ENCODE measurements at places on chromosomes 11 and 22.

DNA sequence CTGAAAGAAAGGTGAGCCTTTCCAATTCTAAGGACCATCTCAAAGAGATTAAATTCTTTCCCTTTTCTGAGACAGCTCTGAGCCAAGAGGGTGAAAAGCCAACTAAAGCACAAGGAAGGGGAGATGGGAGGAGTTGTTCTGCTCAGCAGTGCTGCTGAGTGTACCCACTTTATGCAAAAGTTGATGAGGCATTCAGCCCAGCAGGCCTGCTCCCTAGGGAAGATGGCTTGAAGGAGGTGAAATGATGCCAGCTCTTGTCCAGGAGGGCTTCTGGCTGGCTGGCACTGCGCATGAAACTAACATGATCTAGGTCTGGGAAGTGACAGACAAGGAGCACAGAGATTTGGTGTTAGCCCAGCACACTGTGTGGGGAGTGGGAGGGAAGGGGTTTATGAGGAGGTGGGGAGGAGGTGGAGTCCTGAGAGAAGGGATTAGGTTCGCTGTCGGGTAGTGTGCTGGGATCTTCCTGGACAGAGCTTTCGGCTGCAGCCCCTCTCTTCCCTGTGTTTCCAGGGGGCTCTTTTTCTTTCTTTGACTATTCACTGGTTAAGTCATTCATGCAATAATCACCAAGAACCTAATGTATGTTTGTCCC lies 225.5 kb upstream of the NARS2 start:
- no peak for DNase-seq

DNA sequence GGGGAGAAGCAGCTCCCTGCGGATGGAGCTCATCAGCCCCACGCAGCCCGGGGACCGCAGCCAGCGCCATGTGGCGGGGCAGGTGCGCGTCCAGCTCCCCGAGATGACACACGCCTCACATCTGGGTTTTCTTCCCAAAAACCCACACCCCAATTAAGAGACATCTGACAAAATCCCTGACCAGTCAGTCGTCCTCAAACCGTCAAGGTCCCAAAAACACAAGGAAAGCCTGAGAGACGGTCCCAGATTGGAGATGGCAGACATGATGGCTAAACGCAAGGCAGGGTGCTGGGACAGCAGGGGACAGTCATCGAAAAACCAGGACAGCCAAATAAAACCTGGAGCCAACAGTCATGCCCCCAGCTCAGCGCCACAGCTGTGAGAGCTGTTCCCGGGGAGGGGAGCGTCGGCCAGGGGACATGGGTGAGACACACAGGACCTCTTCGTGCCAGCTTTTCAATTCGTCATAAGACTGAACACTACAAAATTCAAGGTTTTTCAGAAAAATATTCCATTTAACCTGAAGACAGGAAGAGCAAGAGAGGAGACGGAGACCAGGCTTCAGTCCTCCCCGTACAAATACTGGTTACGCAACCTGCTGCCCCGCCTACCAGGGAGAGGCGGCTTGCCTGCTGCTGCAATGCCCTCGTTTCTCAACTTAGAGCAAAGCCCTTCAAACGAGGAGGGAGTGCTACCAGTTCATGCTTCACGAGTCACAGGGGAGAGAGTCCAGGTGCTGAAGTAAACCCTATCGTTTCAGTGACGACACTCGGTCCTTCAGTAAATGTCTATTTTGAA lies 10.5 kb downstream of the TOLLIP start:
- peak; percentile 11 for DNase-seq

DNA sequence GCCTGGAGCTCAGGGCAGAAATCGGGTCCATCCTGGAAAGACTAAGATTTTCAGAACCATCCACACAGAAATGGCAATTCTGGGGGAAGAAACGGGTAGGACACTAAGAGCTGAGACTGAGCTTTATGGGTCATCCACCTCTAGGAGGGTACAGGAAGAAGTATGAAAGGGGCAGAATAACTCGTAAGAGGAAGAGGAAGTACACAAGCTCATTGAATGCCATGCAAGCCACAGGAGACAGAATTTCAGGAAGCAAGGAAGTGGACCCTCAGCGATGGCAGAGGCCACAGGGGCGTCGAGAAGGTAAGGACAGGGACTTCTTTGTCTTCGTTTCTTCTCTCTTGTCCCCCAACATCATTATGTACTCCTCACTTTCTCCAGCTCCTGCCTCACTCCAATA lies 169.6 kb downstream of the MAML2 start:
- DNase-seq, result no peak

DNA sequence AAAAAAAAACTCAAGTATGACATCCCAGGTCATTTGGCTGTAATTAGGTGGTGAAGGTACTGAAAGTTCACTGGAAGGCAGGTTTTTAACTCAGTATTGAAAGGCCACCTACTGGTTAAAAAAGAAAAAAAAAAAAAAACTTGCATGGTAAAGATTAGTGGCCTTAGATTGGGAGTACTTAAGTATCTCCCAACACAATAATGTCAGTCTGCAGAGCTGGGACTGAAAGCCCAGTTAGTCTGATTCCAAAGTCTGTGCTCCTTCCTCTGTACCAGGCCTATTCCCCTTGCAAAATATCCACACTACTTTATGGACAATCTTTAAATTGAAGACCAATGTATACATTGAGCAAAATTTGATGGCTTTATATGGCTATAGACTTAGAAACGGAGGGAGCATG lies 85.5 kb downstream of the NOX4 start:
- no peak for DNase-seq

DNA sequence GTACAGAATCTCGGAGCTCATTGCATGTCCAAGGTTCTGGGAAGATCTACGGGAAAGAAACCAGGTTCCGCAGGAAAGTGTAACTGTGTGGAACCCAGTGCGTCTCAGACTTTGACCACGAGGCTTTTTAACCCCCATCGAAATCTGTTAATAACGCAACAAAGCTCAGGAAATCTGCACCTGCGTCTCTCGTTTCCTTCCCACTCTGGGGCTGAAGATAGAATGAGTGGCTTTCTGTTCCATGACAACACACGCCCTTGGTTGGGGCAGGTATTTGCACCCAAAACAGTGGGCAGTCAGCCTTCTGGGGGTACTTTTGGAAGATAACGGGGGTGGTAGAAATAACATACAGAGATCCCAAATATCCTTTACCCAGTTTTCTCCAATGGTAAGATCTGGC lies 38.5 kb downstream of the ISX start:
- no peak for DNase-seq

GRCh38 chr11:37896016-37896415 lies 1298.0 kb upstream of the RAG2 start:
- DNase-seq, result no peak

DNA sequence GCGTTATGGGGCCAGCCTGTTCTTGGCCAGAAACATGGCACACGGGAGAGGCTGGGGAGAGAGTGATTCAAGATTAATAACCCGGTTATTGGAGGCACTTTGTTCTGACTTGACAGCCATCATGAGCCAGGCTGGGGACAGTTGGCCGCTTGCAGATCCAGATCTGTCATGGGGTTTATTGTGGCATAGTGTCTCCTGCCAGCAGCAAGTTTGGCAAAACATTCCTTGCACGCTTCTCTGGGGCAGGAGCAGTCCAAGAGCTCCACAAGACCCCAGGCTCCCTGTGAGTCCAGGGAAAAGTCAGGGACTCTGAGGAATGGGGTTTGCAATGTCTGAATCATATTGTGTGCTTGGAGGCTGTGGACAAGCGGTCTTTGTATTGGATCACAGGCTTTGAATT lies 270.4 kb downstream of the MIAT start:
- no peak for DNase-seq

- no peak for DNase-seq
Observed at GRCh38 chr11:130209954-130210854, 50.6 kb downstream of the ST14 start.

- no peak for DNase-seq
Observed at GRCh38 chr11:106379265-106379664, 301.8 kb downstream of the AASDHPPT start.

DNA sequence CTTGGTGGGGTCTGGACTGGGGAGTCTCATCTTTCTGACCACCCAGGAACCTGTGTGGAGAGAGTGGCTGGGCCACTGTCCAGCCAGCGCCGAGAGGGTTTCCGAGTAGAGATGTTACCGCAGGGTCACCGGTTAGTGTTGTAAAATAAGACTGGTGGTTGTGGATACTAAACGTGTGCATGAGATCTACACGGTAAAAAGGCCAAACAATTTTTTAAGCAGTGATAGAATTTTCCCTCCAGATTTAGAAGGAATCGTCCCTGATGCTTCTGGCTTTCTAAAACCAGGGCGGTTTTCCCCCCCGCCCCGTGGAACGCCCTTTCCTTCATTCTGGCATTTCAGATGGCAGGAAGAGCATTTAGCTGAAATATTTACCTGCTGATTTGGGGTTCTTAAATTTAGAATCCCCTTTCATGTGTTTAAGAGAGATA lies 72.6 kb upstream of the PPARA start:
- DNase-seq, result no peak

- no peak for DNase-seq
Observed at GRCh38 chr11:102144357-102145355, 34.4 kb downstream of the YAP1 start.

GRCh38 chr11:100546714-100547113 lies 140.4 kb upstream of the ARHGAP42 start:
- no peak for DNase-seq

GRCh38 chr11:34261820-34262219 lies 96.0 kb downstream of the ABTB2 start:
- no peak for DNase-seq

GRCh38 chr11:15649371-15650104 lies 534.8 kb downstream of the INSC start:
- DNase-seq, result no peak

GRCh38 chr11:64125676-64126075 lies 40.2 kb downstream of the MACROD1 start:
- DNase-seq, result no peak

- DNase-seq, result no peak
Observed at GRCh38 chr11:118789501-118790356, 1.2 kb downstream of the DDX6 start.

- no peak for DNase-seq
Observed at GRCh38 chr11:134514354-134514951, 102.4 kb upstream of the B3GAT1 start.

All from BJ (cell line).